Activated naive CD8-positive, alpha-beta T cell treated with anti-CD3 and anti-CD28 coated beads, Interleukin-2, amount 50 U/mL, for 24 hours (primary cell): ENCODE measurements at places on chromosomes 3 and 15.

DNA sequence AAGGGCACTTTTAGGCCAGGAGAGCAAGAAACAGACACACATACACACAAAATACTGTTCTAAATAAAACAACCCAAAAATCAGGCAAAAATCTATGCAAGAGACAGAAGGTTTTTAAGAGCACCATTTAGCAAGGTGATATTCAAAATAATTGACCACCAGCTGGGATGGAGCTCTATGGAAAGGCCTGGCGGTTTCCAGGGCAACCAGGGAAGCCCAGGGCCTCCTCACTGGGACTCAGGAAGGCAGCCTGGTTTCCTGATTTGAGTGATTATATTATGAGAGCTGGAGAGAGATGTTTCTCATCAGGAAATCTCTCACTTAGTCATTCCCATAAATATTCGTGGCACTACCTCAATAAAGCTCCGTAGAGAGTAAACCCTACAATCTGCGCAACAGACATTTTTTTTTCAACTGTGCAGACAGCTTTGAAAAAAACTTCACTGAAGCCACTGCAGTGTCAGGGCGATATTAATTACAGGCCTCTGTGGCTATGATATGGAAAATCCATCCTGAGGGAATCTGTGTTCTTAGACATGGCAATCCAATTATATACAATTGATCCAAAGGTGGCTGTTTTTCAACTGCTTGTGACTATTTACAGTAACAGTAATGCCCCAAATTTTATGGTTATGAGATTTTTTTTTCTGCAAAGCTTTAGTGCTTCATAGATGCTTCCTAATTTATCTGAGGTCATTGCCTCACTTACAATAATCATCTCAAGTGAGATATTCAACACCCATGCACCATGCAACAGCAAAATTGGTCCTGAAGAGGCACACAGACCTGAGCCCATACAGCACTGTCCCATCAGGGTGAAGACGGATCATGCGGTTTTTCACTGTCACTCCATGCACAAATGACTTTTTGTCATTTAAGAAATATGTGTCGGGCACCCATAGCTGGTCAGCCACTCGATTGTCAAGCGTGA lies 152.1 kb downstream of the GABRB3 start:
- no peak for DNase-seq

DNA sequence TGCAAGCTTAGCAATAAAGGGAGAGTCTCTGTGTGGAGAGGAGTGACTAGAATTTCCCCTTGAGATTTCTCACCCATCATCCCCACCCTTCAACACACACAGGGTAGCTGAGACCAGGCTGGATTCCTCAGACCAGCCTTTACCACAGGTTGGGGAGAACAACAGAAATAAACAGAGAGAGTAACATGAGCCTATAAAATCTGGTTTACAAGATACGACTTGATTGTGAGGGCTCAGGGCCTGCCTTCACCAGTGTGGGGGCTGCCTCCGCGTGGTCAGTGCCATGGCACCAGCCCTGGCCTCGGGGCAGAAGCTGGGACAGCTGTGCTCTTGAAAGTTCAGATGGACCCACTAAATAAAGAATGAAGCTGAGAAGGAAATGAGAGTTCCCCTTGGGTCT lies 14.6 kb upstream of the MAGEF1 start:
- DNase-seq: no peak

DNA sequence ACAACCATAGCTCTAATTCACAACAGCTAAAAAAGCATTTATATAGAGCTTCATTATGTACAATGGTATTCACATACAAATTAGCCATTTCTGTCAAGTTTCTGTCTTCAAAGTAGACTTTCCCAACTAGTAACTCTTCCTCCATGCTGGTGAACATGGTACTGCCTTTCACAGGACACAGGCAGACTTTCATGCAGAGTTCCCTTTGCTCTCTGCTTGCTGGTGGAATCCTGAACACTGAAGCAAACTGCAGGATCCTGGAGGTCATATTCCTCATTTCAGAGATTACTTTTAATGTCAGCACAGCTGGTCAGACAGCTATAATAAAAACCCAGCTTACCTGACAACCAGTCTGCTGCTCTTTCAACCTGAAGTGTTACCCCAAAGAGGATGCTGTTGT lies 53.6 kb downstream of the TASOR start:
- DNase-seq: no peak

DNA sequence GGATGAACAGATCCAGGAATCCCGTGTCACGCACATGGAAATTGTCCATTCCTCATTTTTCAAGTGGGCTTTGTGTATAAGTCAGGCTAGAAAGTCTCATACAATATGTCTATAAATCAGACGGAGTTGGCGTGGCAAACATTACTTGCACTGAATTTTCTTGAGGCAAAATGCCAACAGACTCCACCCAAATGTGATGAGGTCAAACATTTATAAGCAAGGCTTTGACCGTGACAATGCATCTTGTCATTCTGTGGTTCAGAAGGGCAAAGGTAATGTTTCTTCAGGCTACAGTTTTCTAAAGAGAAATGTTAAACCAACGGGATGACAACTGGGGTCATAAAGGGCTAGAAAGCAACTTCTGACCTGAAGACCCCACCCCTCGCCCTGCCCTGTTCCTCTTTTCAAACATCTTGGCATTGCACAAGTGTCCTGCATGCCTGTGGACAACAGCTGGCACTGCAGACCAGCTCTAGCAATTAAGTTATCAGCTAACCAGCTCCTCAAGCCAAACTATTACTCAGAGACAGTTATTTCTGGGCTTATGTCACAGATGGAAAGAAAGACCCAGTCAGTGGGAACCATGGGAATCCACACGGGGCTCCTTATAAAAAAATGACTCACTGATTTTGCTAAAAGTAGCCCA lies 36.5 kb upstream of the SPTBN5 start:
- no peak for DNase-seq

DNA sequence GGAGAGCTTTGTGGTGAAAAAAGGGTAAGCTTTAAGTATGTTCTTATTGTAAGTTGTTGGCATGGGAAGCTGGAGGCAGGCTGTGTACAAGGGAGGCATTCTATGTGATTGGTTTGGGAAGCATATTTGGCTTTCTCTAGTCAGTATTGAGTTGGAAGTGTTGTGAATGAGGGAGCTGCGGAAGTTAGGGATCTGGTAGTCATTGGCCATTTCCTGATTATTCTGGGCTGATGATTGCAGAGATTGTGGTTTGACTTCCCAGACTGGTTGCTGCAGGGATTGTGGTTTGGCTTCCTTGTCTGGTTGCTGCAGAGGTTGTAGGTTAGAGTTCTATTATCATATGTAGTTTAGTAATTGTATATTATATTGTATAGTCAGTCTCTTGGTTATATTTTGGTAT lies 21.0 kb downstream of the STXBP5L start:
- no peak for DNase-seq

GRCh38 chr3:55661141-55661540 lies 174.0 kb upstream of the WNT5A start:
- DNase-seq: no peak

DNA sequence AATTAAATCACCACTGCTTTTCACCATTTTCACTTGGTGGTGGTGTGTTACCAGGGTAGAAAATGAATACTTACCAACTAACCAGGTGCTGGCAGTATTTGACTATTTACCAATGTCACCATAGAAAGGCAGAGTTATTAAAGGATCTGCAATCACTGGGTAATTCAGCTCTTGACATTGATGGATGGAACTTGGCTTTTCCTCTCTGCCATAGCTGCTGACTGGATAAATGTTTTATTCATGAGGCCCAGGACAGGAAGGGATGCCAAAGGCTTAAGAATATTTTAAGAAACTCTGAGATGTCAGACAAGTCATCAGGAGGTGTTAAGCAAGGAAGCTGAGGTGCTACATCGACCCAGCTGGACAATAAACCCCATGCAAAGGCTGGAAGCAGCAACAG lies 495.5 kb upstream of the CFAP20DC start:
- no peak for DNase-seq

- DNase-seq: no peak
Measured at GRCh38 chr15:72166716-72167417, 30.7 kb downstream of the GRAMD2A start.

- DNase-seq: no peak
Measured at GRCh38 chr3:156957715-156958114, 131.6 kb downstream of the LEKR1 start.

DNA sequence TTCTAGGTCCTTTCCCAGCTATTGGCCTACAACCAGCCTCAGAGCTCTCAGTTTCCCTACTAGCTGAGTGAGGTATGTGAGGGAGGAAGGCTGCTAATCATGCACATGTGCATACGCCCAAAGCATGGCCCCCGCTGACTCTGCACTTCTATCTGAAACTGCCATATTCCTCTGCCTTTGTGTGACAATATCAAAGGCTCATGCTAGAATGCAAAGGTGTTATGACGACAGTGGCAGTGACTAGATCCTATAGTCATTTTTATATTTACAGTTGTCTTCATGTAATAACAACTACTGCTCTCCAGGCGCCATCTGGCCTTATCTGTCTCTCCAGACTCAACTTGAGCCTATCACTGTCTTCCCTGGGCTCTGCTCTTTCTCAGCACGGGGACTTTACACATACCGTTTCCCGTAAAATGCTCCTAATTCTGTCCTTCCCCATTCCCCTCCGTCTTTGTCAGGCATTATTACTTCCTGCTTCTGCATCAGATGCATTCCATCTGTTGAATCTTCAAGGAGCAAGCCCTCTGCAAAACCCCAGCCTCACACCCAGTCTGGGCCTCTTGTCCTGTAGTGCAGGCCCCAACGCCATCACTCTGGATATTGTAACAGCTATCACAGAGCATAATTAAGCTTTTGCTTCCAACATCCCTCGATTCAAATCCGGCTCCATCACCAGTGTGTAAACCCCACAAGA lies 102.5 kb downstream of the PDCD6IP start:
- no peak for DNase-seq

DNA sequence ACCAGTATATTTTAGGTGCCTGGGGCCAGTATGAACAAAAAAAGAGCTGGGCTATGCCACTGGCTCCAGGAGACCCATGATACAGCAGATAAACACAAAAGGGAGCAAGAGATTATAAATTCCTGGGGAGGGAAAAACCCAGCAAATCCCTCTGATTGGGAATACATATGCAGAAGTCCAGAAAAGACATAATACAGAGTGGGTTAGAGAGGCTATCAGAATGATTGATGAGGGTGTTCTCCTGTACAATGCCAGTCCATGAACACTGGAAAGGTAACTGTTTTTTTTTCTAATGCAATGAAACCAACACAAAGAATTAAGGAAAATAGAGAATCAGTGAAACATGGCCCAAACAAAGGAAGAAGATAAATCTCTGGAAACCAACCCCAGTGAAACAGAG lies 5.4 kb upstream of the VPS39 start:
- DNase-seq: no peak

DNA sequence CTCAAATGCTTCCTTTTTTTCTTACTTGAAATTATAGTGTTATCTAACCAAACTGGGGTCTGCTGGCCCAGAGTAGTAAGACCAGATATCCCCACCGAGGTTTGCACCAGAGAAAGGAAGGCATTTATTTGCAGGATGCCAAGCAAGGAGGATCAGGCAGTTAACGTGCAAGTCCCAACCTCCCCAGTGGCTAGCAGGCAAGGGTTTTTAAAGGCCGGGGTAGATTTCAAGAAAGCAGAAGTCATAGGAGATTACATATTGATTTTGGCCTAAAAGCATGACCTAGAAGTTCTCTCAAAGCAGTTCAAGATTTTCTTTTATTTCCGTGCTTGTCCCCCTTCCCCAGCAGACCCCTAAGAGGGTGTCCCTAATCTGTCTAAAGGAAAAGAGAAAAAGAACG lies 32.8 kb upstream of the STRIT1 start:
- DNase-seq: no peak

DNA sequence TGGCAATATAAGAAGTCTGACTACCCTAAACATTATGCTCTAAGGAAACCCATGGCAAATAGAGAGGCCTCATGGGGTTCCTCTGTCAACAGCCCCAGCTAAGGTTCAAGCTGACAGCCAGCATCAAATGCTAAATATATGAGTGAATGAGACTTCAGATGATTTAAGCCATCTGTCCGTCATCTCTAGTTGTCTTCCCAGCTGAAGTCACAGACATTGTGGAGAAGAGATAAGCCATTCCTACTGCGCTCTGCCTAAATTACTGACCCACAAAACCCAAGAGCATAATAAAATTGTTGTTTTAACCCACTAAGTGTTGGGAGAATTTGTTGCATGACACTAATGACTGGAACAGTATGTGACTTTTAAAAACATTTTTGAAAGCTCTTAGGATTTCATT lies 87.3 kb upstream of the IGSF10 start:
- DNase-seq: no peak

DNA sequence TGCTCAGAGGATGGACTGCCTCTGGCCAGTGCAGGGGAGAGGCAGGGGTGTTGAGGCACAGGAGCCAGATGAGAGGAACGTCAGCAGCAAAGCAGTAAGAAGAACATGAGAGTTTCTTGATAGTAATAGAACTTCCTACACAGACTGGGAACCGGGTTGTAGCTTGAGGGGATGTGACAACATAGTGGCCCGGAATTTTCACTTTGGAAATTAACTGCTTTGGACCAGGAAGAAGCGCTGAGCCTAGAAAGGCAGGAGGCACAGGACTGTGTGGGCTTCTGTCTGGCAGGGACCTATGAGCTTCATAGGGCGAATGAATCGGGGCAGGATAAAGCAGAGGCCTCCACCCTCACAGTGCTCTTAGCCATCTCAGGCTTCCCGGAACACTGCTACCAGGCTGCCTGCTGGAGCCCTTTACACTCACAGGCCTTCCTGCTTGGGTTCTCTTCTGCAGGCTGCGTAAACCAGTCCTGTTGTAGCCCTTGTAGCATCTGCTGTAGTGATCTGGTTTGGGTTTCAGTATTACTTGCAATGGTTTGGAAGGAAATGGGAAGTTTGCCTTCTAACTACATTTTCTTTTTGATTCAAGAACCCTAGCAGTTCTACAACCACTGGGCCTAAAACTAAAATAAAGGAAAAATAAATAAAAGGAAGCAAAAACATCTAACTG lies 3.3 kb upstream of the ADPGK start:
- no peak for DNase-seq

DNA sequence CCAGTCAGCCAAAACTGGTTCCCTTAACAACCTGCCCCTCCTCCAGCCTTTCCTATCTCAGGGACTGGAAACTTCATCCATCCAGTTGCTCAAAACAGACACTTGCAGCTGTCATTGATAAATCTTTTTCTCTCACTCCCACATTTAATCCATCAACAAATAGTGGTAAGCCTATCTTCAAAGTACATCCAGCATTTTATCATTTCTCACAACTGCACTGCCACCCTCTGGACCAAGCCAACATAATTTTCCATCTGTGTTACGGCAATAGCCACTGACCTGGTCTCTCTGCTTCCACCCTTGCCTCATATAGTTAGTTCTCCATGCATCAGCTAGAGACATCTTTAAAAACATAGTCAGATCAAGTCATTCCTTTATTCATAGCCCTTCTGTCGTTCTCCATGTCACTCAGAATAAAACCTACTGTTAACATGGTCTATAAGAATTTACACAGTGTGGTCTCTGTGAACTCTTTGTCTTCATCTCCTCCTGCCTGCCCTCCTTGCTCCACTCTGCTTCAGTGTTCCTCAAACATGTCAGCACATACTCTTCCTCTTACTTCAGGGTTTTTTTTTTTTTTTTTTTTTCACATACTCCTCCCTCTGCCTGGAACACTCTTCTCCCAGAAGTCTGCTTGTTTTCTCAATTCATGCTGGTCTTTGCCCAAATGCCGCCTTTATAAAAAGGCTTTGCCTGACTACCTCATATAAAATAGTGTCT lies 102.5 kb upstream of the COL6A5 start:
- DNase-seq: no peak
